ENCODE measurements at places on chromosomes 1 and 21. TPM values are rescaled to one million over a fixed set of nuclear protein-coding genes. Genes with fewer than 3 reads are reported as not detected.

The OR2T11 gene
- not detected for total RNA-seq

The KCNQ4 gene
- total RNA-seq = 11.4 TPM

The AUNIP gene
- total RNA-seq = not detected

The KAZN gene
- total RNA-seq = 10.8 TPM

The CFAP45 gene
- total RNA-seq = 2.2 TPM

- no peak for DNase-seq
These were observed 48.3 kb downstream of the C1orf198 start for GRCh38 chr1:230819976-230820375.

DNA sequence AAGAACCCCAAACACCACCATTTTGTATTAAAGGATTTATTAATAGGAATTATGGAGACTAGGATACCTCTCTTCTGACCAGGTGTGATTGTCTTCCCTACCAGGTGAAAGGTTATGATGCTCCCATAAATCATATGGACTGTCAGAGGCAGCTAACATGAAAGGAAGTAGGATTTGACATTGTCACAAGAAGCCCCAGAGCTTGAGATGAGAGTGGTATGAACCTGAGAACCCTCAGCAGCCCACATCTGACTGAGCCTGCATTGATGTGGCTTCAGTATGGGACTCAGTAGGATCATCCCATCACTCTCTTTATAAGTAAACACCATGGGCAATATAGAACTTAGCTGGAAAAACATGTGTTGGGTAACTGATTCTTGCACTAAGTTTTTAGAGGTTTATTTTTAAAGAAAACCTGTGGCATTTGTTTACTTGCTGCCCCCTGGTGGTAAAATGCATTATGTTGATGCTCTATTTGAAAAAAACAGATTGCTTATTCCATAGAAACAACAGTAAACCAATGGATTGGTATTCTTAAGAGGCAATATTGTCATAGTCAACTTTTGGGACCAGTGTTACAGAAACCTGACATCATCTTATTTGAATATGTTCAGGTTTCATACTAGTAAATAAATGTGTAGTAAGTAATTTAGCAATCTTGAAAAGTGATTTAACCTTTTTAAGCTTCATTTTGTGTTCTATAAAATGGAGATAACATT, 16.6 kb upstream of the CACYBP start:
- DNase-seq = no peak

- DNase-seq = no peak
These were observed 120.8 kb downstream of the APP start for GRCh38 chr21:26049803-26050202.

DNA sequence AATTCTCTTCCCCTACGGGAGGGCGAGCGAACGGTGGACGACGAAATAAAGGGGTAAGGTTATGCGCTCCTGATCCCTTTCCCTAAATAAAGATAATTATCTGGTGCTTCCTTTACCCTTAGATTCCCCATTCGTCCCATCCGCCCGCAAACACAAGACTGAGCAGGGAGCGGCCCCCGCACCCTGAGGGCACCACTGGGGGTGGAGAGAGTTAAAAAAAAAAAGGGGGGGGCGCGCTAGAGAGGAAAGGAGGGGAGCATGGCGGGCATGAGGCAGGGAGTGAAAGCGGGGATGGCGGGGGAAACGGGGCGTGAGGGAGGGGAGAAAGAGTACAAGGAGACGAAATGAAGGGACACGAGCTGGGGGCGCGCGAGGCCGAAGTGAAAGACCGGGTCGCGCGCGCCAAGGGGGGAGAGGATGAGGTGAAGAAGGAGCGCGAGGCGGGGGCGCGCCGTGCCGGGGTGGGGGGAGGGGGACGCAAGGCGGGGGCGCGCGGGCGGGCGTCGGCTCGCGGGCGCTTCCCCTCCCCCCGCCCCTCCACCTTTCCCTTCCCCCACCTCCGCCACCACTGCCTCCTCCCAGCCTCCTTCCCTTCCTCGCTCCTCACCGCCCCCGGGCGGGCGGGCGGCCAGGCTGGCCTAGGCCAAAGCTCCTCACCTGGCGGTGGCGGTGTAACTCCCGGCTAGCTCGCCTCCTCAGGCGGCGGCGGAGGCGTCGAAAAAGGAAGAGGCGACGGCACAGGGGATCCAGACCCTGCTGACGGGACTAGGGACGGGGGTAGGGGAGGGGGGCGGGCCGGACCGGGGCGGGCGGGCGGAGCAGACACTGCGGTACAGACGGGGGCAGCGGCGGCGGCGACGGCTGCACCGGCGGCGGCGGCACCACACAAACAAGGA, 448 bp downstream of the GATAD2B start:
- no peak for DNase-seq

DNA sequence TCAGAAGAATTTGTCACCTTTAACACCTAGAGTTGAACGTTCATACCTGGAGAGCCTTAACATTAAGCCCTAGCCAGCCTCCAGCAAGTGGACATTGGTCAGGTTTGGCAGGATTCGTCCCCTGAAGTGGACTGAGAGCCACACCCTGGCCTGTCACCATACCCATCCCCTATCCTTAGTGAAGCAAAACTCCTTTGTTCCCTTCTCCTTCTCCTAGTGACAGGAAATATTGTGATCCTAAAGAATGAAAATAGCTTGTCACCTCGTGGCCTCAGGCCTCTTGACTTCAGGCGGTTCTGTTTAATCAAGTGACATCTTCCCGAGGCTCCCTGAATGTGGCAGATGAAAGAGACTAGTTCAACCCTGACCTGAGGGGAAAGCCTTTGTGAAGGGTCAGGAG, 52.3 kb downstream of the UBE4B start:
- no peak for DNase-seq

DNA sequence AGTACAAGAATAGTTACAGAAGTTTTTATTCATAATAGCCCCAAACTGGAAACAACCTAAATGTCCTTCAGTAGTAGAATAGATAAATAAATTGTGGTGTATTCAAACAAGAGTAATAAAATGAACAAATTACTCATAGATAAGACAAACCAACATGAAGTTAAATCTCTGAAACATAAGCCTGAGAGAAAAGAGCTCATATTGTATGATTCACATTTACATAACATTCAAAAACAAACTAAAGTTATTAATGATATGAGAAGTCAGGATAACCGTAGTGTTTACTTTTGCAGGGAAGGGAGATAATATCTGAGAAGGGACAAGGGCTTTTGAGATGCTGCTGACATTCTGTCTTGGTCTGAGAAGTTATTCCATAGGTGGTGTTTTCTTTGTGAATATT, 13.5 kb downstream of the STPG1 start:
- DNase-seq = no peak

DNA sequence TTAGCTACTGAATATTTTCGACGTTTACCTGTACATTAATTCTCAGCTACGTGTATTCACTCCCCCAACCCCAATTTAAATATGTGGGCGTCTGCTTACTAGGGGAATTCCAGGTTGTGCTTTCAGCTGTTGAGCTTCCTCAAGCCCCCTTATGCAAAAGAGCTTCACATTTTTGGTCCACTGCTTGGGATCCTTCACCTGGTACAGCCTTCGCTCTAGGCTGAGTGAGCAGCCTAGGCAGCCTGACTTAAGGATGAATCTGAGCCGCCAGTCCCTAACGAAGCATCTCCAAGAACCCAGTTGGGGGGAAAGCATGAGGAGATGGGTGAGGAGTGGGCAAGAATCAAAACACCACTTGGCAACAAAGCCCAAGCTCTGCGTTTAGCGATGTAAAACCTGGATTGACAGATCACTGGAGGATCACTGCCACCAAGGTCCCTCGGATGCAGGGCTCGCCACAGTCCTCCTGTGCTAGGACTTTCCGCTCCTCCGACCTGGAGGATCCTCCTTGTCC, 674 bp downstream of the BCL10 start:
- no peak for DNase-seq

- no peak for DNase-seq
These were observed 75.4 kb downstream of the CEP170 start for GRCh38 chr1:243179720-243180119.

DNA sequence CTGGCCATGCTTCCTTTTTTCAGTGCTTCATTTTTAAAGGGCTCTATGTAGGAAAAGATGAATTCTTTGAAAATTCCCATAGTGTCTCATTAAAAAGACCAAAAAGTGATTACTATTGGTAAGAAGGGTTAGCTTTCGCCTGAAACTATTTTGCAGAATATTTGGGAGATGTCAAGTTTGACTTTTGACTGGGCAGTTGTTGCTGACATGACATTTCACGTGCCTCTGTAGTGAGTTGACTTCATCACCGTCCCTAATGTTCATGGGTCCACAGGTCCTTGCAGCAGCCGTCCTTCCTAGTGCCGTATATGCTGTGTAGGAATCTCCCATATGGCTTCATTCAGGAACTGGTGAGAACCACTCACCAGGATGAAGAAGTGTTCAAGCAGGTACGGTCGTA, 88.7 kb upstream of the KIF1B start:
- no peak for DNase-seq

DNA sequence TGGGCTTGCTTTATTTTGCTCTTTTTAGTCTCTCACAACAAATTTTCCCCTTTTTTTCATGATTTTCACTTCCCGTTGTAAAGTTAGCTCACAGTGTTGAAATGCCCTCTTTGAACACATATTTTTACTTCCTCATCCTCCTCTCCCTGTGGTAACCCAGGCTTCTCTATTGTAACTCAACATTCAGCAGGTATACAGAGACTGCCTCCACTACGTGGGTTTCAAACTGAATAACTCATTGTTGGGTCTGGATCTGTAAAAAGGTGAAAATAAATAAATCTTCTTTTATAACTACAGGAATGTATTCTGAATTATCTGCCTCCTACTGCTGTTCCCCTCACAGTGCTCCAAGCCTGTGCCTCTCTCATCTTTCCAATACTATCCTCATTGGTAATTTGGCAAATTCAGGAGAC, 166.4 kb downstream of the RUNX1 start:
- no peak for DNase-seq

DNA sequence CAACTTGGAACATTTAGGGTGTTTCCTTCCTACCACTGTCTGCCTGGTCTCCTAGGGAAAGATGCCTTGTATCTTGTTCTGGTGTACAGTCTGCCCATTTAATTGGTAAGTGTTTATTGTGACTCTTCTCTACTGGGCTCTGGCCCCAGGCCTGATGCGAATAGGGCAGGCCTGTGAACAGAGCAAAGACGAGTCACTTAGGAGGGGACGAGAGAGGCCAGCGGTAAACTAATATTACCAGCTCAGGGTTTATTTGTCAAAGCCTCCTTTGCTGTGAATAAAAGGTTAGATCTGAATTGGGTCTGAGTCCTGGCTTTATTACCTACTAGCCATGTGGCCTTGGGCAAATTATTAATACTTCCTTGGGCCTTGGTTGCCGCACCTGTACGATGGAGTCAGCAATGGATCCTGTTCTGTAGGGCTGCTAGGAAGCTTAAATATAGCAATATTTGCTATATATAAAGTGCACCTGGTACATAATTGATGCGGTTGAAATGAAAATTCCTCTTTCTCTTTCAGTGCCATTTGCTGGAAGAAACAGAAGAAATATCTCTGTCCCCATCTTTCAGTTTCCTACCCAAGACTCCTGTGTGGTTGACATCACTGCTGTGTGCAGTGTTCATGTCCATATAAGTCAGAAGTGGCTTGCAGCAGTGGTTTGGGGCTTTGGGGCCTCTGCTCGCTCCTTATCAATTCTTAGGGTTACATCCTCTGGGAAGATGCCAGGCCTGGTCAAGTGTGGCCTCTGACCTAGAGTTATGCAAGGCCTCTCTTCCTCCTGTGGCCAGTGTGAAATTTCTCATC, 32.4 kb downstream of the MAPKAPK2 start:
- DNase-seq = no peak
